ENCODE measurements at places on chromosomes 13 and 19.

DNA sequence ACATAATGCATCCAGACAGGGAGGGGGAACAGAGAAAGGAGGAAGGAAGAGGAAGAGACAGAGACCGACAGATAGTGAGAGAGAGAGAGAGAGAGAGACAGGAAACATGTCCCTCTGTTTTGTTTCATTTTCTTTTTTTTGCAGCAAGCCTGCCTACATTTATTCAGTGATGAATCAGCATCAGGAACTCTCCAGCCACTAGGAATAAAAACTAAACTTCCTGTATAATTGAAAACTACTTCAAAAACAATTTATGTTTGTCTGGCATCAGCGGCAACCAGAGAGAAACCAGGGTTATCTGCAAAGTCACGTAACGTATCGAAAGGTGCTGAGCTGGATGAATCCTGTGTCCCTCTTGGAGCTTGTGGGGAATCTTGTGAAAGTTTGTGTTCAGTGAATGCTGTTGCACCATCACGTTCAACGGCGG lies 148.6 kb upstream of the SOX21 start:
- DNase-seq, result no peak

GRCh38 chr19:18271433-18271841 lies 2.8 kb downstream of the IQCN start:
- DNase-seq, result no peak

DNA sequence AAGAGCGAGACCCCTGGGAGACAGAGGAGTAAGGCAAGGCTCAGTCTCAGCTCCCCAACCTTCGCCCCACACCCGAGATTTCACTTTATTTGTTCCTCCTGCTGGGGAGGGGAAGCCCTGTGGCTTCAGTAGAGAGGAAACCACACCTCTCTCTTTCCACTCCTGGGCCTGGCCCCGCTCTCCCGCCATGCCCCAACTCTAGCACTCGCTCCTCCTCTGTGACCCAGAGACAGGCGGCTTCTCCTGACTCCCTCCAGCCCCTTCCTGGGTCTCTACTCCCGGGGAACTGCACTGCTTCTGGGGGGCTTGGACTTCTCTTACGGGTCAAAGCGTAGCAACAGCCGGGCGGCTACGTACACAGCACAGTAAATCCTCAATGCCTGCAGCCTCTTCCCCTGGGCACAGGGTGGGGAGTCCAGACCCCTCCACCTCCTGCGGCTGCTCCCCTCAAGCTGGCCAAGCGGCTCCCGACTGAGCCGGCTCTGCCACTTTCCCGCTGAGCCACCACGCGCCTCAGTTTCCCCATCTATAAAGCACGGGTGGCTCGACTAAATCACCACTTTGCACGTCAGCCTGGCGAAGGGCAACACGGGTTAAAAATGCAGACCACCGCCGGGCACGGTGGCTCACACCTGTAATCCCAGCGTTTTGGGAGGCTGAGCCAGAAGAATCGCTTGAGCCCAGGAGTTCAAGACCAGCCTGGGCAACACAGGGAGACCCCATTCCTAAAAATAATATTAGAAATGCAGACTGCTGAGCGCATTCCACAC lies 1.4 kb downstream of the RNF126 start:
- peak; percentile 55 for DNase-seq

- DNase-seq, result no peak
Measured at GRCh38 chr13:72316716-72317115, 410.7 kb downstream of the MZT1 start.

DNA sequence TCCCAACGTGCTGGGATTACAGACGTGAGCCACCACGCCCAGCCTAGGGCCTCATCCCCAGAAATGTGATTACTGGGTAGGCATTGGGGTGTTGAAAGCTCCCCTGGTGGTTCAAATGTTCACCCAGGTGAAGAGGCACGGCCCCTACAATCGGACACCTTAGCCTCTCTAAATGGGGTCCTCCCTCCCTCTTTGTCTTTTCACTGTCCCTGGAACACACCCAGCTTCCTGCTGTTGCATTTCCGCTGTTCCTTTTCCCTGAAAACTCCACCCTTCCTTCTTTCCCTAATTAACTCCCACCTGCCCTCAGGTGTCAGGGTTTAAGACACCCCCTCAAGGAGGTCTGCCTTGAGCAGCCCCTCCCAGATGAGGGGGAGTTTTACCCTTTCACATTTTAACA lies 3.6 kb upstream of the PRODH2 start:
- no peak for DNase-seq

- no peak for DNase-seq
Measured at GRCh38 chr19:7874897-7875273, 695 bp upstream of the PRR36 start.

DNA sequence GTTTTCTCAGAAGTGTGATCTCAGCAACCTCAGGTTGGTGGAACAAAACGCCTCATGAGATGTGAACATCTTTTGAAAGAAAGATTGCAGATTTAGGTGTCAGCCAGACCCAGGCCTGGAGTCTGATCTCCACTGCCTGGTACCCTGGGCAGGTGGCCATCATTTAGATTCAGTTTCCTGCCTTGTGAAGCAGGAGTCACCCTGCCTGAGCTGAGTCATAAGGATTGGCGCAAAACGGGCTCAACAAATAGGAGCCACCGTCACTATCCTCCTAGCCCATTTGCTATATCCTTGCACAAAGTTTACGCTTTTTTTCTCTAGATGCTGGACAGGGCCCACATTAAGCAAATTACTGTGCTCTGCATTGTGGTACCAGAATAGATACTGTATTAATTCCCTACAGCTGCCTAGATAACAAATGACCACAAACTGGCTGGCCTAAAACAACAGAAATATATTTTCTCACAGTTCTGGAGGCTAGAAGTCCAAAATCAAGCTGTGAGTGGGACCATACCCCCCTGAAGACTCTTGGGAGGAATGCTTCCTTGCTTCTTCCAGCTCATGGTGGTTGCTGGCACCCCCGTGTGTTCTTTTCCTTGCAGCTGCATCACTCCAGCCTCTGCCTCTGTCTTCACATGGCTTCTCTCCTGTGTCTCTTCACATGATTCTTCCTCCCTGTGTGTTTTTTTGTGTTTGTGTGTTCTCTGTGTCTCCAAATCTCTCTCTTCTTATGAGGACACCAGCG lies 38.2 kb downstream of the TNFSF11 start:
- DNase-seq, result no peak

DNA sequence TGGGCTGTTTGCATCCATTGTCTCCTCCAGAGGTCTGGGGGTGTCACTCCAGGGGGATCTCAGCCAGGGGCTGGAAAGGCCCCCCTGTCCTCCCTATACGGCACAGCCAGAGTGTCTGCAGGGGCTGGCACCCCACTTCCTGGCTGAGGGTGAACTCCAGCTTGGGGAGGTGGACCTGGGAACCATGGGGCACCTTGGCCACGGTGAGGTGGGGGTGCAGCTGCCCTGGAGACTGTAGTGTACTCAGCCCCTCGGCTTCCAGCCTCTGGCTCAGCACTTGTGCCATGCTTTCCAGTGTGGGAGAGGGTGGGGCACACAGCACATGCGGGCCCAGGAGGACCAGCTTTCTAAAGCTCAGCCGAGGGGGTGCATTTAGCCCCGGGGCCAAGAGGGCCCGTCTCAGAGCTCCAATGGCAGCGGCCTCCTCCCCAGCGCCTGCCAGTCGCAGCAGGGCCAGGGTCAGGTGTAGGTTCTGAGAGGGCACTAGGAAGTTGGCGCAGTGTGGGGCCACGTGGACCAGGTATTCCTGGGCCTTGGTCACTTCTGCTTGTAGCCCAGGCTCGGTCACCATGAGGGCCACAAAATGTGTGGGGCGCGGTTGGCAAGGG lies 1.4 kb downstream of the LENG9 start:
- no peak for DNase-seq

DNA sequence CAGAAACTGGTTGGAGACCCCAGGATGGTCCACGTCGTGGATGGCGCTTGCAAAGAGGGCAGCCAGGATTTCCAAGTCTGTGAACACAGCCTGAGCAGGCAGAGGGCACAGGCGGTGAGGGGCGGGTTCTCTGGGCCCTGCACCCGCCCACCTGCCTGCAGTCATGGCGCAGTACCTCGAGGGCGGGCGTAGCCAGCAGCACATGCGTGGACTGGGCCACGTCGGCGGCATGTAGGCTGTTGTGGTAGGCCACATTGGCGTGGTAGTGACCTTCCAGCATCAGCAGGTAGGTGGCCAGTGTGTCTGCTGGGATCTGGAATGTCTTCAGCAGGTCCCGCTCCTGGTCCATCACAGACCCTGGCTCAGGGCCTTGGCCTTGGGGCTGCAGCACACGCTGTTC lies 8.1 kb downstream of the PDE4C start:
- no peak for DNase-seq

Measured in stimulated activated CD8-positive, alpha-beta memory T cell treated with anti-CD3 and anti-CD28 coated beads, Interleukin-2, amount 100 ng/mL, for 1 hour (primary cell).